ENCODE measurements at places on chromosomes 3 and 15. TPM values are rescaled to one million over a fixed set of nuclear protein-coding genes. Genes with fewer than 3 reads are reported as not detected.

Gene STRA6
- total RNA-seq: not detected

Gene AHSG
- not detected for total RNA-seq

Gene SAMMSON
- total RNA-seq: not detected

Gene MBD4
- total RNA-seq: 56.1 TPM

Gene HCLS1
- total RNA-seq: 44.0 TPM

Gene ANKDD1A
- total RNA-seq: 12.2 TPM

Gene SHC4
- total RNA-seq: not detected

Gene FEZF2
- not detected for total RNA-seq

Gene NR2F2
- total RNA-seq: 70.5 TPM

DNA sequence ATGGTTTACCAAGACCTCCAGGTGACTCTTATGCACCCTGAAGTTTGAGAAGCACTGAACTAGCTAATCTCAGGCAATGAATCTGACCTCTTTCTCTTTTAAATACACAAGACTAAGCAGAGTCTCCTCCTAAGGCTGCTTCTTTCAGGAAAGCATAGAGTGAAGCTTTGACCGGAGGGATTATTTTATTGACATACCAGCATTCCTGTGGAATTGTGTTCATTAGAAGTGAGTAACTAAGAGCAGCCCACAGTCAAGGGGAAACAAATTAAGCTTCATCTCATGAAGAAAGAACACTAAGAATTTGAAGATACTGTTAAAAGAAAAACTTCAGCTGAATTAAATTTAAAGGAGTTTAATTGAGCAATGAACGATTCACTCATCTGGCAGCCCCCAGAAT, 963.5 kb downstream of the NTRK3 start:
- H3K27me3 ChIP-seq: no peaks in the 10 kb centered on the region
- no peak for DNase-seq
- no peaks in the 10 kb centered on the region for H3K4me1 ChIP-seq
- H3K36me3 ChIP-seq: no peaks in the 10 kb centered on the region
- no peak overlapping the region for H3K4me3 ChIP-seq

DNA sequence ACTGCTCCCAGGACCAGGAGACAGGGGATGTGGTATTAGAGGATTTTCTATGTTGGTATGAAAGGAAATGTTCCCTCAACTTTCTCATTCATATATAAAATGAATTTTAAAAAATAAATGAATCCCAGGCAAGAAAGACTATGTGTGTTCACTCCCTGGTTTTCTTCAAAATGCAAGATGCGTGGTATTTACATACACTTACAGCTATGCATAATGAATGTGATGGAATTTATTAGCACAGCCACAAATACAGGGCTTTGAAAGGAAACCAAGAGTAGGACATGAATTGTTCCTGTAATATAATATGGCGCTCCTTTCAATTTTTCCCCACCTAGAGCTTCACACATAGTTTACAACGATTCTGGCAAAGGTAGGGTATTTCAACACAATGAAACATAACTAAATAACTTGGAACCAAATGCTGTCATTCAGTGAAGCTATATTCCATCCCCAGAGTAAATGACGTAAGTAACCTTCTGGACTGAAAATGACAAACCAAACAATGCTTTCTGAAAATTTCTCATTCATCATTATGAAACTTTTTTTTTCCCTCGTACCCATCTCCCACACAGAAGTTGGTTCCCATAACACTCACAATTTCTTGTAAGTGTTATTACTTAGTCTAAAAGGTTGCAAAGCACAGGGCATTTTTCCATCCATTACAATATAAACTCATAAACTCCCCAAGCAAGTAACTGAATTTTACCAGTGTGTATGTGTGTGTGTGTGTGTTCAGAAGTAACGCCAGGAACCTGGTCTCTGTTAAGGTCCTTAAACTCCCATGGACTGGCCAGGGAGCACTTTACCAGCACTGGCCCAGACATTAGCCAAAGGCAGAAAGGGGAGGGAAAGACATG, 41.8 kb downstream of the CBLB start:
- DNase-seq: no peak
- H3K27ac ChIP-seq: peak overlapping the region; percentile 45
- H3K4me3 ChIP-seq: no peak overlapping the region
- peaks cover 35% of the 10 kb centered on the region for H3K4me1 ChIP-seq

GRCh38 chr3:158050461-158050860, 55.8 kb downstream of the SHOX2 start:
- H3K27me3 ChIP-seq: no peaks in the 10 kb centered on the region
- no peak overlapping the region for H3K4me3 ChIP-seq
- no peaks in the 10 kb centered on the region for H3K4me1 ChIP-seq
- DNase-seq: no peak
- H3K36me3 ChIP-seq: no peaks in the 10 kb centered on the region

DNA sequence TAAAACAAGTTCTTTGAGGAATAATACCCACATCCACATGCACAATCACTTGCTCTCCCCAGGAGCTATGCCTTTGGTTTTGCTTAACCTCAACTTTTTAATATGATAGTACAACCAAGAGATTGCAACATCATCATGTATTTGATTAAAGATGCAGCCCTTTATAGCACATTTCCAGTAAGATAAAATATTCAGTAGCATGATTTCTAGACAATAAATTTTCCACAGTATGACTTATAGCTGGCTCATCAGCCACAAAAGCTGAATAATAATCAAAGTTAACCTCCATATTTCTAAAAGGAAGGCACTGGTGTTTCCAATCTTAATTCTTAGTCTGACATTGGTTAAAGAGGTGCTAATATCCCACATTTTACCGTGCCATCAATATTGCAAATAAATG, 622.5 kb downstream of the TBL1XR1 start:
- no peak overlapping the region for H3K4me3 ChIP-seq
- H3K27me3 ChIP-seq: no peaks in the 10 kb centered on the region
- DNase-seq: no peak
- no peaks in the 10 kb centered on the region for H3K4me1 ChIP-seq

GRCh38 chr3:12999147-13000140, 73.8 kb downstream of the IQSEC1 start:
- DNase-seq: peak; percentile 85
- H3K4me1 ChIP-seq: peaks cover 58% of the 10 kb centered on the region
- no peak overlapping the region for H3K4me3 ChIP-seq
- H3K27me3 ChIP-seq: no peaks in the 10 kb centered on the region

DNA sequence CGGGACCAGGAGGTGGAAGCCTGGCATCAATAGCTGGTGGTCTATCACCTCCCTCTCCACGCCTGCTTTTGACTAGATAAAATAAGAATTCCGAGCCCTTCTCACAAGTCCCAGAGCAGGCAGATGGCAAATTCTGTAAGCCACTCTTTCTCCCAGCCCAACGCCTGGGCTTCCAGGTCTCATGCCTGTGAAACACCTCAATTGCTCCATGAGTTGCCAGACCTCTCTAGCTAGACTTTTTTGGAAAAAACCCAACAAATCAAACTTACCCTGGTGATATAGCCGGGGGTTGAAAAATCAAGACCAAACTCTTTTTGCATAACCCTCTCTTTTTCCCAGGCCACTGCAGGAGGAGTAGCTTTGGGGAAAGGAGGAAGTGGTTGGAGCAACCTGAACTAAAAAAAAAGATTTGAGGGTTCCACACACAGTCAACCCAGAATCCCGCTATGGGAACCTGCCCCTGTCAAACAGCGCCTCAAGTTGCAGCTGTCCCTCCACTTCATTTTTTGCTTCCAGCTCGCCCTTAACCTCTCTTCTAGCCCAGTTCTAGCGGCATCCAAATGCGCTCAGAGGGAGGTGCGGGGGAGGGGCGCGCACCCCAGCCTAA, 7.0 kb downstream of the BHLHE40 start:
- no peak for DNase-seq
- peak overlapping the region; percentile 97 for H3K27ac ChIP-seq
- H3K4me1 ChIP-seq: peaks cover 87% of the 10 kb centered on the region
- no peaks in the 10 kb centered on the region for H3K27me3 ChIP-seq
- H3K4me3 ChIP-seq: peak overlapping the region; percentile 28

DNA sequence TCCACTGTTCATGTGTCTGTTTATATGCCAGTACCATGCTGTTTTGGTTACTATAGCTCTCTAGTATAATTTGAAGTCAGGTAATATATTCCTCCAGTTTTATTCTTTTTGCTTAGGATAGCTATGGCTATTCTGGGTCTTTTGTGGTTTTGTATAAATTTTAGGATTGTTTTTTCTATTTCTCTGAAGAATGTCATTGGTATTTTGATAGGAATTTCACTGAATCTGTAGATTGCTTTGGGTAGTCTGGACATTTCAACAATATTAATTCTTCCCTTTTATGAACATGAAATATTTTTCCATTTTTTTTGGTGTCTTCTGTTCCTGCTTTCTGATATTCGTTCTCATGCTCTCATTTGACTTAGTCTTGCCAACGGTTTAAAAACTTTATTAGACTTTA, 39.6 kb downstream of the GREM1 start:
- DNase-seq: no peak
- H3K4me3 ChIP-seq: no peak overlapping the region
- H3K27me3 ChIP-seq: no peaks in the 10 kb centered on the region
- H3K27ac ChIP-seq: no peak overlapping the region
- H3K4me1 ChIP-seq: no peaks in the 10 kb centered on the region

DNA sequence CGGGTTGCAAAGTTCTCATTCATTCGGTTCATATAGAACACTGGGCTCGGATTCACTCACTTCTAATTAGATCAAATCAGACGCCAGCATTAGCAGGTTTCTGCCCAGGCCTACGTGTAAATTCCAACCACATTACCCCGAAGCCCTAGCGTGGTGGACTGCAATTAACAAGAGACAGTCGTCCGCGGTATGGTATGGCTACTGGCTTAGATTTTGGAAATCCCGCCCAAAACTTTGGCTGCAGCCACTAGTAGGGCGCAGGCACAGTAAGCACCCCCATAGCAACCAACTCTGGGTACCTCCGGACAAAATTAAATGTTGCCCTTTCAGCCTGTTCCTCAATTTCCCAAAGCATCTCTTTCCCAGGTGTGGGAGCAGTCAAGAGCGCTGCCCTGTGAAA, 771 bp downstream of the RARRES1 start:
- H3K4me3 ChIP-seq: peak overlapping the region; percentile 71
- no peaks in the 10 kb centered on the region for H3K27me3 ChIP-seq
- H3K4me1 ChIP-seq: peaks cover 20% of the 10 kb centered on the region
- H3K27ac ChIP-seq: peak overlapping the region; percentile 80
- DNase-seq: peak; percentile 26
- H3K36me3 ChIP-seq: no peaks in the 10 kb centered on the region

GRCh38 chr3:101453961-101454360, 59.1 kb downstream of the SENP7 start:
- no peaks in the 10 kb centered on the region for H3K4me1 ChIP-seq
- H3K27me3 ChIP-seq: no peaks in the 10 kb centered on the region
- H3K4me3 ChIP-seq: no peak overlapping the region
- no peak for DNase-seq

- no peak overlapping the region for H3K27ac ChIP-seq
- H3K4me3 ChIP-seq: no peak overlapping the region
- no peaks in the 10 kb centered on the region for H3K27me3 ChIP-seq
- no peaks in the 10 kb centered on the region for H3K36me3 ChIP-seq
Observed at GRCh38 chr3:30948426-30948825, 54.0 kb upstream of the GADL1 start.

GRCh38 chr15:80606511-80607071, 88.5 kb upstream of the ABHD17C start:
- H3K4me3 ChIP-seq: no peak overlapping the region
- H3K36me3 ChIP-seq: no peaks in the 10 kb centered on the region
- DNase-seq: no peak
- H3K27me3 ChIP-seq: no peaks in the 10 kb centered on the region
- no peak overlapping the region for H3K27ac ChIP-seq

DNA sequence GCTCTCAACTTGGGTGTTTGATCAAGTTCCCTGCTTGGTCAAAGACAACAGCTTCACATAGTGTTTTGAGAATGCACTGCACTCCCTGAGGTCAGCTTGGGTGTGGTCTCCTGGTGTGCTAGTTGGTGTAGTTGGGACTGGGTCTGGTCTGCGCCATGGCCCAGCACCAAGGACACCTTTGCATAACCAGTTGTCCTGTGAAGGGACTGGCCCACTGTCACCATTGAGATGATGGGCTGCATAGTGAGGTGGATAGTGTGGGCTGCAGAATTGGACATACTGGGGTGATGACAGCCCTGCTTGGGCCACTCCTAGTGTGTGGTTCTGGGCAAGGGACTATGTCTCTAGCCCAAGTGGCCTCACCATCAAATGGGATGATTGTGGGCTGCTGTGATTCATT, 9.5 kb downstream of the RPSA start:
- H3K27ac ChIP-seq: no peak overlapping the region
- peaks cover 30% of the 10 kb centered on the region for H3K36me3 ChIP-seq
- no peaks in the 10 kb centered on the region for H3K27me3 ChIP-seq

DNA sequence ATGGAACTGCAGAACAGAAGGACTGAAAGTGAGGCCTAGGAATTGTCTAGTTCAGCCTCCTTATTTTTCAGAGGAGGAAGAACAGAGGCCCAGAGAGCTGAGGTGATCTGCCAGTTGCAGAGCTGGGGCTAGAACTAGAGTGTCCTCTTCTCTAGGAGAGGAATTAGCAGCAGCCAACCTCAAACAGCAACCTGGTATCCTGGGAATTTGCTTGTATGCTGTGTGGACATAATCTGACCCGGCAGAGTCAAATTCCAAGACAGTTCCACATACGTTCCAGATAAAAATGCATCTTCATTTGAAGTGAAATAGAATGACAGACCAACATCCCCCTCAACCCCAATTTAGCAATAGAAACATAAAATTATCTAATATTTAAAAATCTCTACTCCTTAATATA, 13.5 kb upstream of the TSC22D2 start:
- H3K36me3 ChIP-seq: no peaks in the 10 kb centered on the region
- H3K4me1 ChIP-seq: no peaks in the 10 kb centered on the region
- H3K4me3 ChIP-seq: no peak overlapping the region
- DNase-seq: no peak
- no peaks in the 10 kb centered on the region for H3K27me3 ChIP-seq

DNA sequence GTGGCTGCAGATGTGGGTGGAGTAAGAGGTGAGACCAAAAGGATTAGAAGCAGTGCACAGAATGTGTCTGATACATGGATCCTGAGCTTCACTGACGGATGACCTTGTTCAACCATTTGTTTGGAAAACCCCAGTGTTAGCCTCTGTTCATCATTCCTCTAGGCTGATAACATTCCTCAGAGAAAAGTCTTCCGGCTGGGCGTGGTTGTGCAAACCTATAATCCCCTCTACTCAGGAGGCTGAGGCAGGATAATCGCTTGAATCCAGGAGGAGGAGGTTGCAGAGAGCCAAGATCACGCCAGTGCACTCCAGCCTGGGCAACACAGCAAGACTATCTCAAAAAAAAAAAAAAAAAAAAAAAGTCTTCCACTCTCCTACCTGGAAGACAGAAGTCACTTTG, 23.1 kb upstream of the CHD2 start:
- no peaks in the 10 kb centered on the region for H3K27me3 ChIP-seq
- no peak overlapping the region for H3K27ac ChIP-seq
- no peak for DNase-seq
- H3K36me3 ChIP-seq: no peaks in the 10 kb centered on the region

- H3K36me3 ChIP-seq: no peaks in the 10 kb centered on the region
- peak; percentile 25 for DNase-seq
- no peak overlapping the region for H3K27ac ChIP-seq
- H3K4me3 ChIP-seq: no peak overlapping the region
- H3K4me1 ChIP-seq: no peaks in the 10 kb centered on the region
- H3K27me3 ChIP-seq: no peaks in the 10 kb centered on the region
Observed at GRCh38 chr15:20340931-20341661, 200.5 kb downstream of the GOLGA6L6 start.

- H3K4me1 ChIP-seq: peaks cover 8% of the 10 kb centered on the region
- H3K27ac ChIP-seq: peak overlapping the region; percentile 23
- H3K36me3 ChIP-seq: no peaks in the 10 kb centered on the region
- H3K4me3 ChIP-seq: peak overlapping the region; percentile 61
Observed at GRCh38 chr3:136818191-136818768, 646 bp upstream of the SLC35G2 start.

All from stomach (tissue), 19 donors.